Muscle of leg (tissue), 16 donors: ENCODE measurements at places on chromosomes 12 and 14. TPM values are rescaled to one million over a fixed set of nuclear protein-coding genes. Genes with fewer than 3 reads are reported as not detected.

DNA sequence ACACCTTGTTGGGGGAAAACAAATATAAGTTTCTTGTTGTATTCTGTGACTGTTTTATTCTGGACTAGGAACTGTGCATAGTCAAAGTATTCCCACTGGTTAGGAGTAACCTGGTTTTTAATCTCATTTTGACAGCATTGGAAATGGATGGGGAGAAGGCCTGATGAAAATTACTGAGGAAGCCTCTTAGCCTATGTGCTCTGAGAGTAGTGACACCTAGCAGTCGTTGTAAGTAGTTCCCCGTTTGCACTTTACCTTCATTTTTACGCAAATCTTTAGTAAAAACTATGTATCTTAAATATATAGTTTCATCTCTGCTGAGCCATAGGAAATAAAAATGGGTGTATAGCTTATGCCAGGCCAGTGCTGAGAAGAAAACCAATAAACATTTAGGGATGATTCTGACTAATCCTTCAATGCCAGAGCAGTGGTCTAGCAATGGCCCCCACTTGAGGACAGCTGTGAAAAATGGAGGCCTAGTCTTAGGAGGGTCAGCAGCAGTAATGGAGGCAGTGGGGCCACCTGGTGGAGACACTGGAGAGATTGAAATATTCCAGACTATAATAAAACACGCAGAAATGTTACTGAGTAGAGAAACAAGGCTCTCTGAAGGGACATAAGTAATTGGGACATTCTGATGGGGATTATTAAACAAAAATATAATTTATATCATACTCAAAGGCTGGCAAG, 133.2 kb upstream of the NOVA1 start:
- no peak for DNase-seq

SVOP gene
- total RNA-seq = 0.27 TPM

PLCZ1 gene
- not detected for total RNA-seq

- peak; percentile 6 for DNase-seq
These were observed 88.2 kb upstream of the CNOT2 start for GRCh38 chr12:70154960-70155589.

DIO2 gene
- 0.80 TPM for total RNA-seq

DNA sequence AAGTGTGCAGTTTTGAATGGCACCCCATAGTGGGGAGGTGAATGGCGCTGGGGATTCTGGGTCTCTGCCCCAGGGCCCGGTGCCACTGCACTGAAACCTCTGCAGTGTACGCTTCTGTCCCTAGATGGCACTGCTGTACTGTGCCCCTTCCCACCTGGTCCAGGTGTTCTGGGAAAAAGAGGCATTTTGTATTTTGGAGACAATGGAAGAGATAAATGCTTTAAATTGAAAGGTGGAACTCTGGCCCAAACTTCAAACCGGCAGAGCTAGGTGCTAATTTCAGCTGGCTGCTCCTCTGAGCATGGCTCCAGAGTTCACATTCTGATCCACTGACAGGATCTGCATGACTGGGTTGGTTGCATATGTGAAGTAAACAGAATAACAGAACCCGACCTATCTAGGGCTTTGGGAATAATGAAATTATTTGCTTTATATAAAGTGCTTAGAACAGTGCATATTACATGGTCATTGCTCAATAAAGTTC, 52.2 kb downstream of the KRT80 start:
- DNase-seq = no peak

PLEKHG7 gene
- total RNA-seq = 0.18 TPM

- DNase-seq = no peak
These were observed 12.7 kb downstream of the NGDN start for GRCh38 chr14:23481979-23482822.

DNA sequence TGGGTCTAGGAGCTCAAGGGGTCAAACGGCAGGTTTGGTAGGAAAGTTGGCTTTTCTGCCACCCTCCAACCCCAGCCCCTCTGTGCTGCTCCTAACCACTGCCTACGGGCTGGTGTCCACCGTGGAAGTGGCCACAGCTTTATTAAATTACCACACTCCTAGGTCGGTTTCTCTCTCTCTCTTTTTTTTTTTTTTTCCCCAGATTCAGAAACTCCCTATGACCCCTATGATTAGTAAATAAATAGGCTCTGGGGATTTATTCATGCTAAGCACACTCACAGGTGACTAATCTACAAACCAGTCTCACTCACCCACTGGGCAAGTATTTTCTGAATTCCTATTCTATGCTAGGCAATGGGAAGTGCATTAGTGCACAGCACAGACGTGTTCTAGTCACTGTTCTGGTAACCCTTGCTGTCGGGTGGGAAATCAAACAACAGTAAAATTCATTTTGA, 8.7 kb upstream of the DDX47 start:
- DNase-seq = no peak

DNA sequence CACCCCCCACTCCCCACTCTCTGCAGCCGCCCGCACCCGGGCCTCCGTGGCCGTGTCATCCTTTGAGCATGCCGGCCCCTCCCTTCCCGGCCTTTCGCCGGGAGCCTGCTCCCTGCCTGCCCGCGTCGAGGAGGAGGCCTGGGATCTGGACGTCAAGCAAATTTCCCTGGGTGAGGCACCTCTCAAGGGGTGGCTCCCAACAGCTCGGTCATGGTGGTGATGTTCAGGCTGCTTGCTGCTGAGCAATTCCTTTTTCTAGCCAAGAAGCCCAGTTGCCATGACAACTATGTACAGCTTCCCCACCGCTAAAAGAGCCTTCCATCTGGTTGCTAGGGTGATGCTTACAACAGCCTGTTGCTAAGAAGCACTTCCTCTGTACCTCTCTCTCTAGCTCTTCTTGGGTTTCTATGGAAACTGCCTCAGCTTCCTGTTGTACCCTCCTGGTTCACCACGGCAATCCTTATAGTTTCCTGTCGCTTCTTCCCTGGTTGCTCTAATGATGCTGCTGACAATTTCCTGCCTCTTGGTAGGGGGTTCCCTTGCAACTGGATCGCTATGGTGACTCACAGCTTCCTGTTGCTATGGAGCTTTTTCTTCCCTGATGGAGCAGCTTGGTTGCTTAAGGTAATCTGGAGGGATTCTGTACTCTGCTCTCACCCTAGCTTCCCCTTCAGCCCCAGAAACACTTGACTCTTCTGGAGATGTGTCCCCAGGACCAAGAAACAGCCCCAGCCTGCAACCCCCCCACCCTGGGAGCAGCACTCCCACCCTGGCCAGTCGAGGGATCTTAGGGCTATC, 11.0 kb downstream of the ZNF219 start:
- DNase-seq = peak; percentile 89

CLEC7A gene
- total RNA-seq = 1.2 TPM

MTERF2 gene
- total RNA-seq = 25.2 TPM

- DNase-seq = peak; percentile 36
These were observed 266.3 kb downstream of the GLT1D1 start for GRCh38 chr12:129119537-129119936.

DNA sequence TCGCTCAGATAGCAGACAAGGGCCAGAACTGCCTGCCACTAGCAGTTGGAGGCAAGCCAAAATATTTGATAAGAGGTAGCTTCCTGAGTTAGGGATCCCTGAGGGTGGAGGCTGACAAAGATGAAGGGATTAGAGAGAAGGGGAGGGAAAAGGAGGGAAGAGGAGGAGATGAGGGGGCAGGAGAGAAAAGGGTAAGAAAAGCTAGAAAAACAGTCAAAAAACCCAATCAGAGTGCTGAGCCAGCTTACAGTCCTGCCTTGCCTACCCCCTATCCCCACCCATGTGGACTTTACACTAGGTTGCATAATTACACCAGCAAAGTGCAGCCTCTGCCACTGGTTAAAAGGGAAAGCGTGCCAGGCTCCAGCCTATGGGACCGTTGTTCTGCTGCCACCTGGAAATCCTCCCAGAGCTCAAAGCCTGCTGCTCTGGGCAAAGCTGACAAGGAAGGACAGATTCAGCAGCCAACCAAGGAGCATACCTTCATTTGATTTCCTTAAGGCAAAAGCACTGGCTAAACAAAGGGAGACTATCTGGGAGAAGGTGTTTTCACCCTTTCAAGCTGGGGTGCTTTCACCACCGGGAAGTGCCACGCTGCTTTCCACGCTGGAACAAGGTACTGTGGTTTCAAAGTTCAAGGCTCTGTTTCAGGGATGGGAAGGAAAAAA, 3.8 kb upstream of the NUMB start:
- no peak for DNase-seq

KDM2B gene
- 15.3 TPM for total RNA-seq

DNA sequence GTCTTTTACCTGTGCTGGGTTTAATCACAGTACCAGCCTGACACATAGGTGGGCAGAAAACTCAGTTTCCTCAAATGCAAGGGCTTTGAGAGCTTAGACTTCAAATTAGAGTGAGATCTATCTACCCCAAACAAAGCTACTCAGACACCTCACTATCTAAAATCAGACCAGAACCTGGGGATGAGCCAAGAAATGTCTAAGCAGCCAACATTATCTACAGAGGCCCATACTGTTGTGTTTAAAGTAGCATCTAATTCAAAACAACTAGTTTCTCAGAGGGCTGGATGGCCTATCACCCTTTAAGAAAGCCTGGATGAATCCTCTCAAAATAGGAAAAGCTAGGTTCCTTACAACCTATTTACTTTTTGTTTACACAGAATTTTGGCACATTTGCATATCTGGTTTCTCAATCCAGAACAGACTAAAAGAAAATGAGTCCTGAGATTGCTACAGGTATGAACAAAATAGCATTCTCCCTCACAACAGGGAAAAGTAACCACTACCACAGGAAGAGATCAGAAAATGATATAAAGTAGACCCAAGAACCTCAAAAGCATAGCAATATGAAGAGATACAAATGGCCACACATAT, 142.4 kb downstream of the ZFP36L1 start:
- peak; percentile 50 for DNase-seq

DNA sequence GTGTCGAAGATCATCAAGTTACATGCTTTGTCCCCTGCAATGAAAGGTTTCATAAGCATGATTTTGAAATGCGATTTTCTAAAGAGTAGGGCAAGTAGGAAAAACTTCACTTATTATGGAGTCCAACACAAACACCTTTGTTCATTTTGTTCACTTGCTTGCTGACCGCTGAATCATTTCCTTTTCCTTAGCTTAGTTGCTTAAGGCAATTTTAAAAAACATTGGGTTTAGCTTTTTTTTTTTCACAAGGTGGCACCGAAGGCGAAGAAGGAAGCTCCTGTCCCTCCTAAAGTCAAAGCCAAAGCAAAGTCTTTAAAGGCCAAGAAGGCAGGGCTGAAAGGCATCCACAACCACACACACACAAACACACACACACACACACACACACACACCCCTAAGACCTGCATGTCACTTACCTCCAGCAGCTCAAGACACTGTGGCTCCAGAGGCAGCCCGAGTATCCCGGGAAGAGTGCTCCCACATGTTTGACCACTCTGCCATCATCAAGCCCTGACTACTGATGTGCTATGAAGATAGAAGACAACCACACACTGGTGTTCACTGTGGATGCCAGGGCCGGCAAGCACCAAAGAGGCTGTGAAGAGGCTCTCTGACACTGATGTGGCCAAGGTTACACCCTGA, 11.4 kb downstream of the MANSC1 start:
- no peak for DNase-seq

AMHR2 gene
- total RNA-seq = not detected

GRCh38 chr12:22357531-22357930, 23.0 kb upstream of the ST8SIA1 start:
- no peak for DNase-seq

- no peak for DNase-seq
These were observed 46.9 kb upstream of the FAM181A start for GRCh38 chr14:93880021-93880820.

GRCh38 chr14:21042918-21043317, 756 bp downstream of the RNASE7 start:
- no peak for DNase-seq

- DNase-seq = no peak
These were observed 46.1 kb downstream of the FANCM start for GRCh38 chr14:45181806-45182205.

- peak; percentile 60 for DNase-seq
These were observed 51.3 kb downstream of the WASHC4 start for GRCh38 chr12:105158876-105159275.

DNA sequence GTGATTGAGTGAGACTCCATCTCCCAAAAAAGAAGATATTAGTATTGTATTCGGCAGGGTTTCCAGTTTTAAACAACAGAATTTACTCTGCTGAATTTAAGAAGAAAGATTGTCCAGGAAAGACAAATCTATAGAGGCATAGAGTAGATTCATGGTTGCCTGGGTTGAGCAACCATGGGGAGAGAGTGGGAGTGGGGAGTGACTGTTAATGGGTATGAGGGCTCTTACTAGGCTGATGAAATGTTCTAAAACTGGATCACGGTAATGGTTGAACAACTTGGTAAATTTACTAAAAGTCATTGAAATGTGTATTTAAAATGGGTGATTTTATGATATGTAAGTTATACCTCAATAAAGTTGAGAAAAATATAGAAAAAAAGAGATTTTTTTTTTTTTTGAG, 13.9 kb upstream of the C12orf76 start:
- DNase-seq = no peak

- no peak for DNase-seq
These were observed 13.5 kb downstream of the KIF5A start for GRCh38 chr12:57563358-57563757.

DNA sequence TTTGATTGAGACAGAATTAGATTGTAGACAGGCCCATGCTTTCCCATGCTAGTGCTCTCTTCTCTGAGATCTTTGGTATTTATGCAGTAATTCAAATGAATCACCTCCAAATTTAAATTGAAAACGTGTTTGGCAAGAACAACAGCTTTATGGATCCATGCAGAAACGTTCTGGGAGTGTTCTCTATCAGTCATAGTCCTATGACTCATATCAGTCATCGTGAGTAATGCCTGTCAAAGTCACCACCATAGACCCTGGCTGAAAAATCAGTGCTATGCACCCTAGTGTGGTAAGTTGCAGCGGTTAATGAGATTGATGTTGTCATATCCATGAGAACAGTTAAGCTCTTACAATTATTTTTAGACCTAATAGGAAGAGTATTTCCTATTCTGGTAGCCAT, 90.1 kb upstream of the FOXG1 start:
- no peak for DNase-seq

TMEM253 gene
- total RNA-seq = 0.31 TPM

NCAPD2 gene
- 24.4 TPM for total RNA-seq

- DNase-seq = no peak
These were observed 62.4 kb downstream of the TMX1 start for GRCh38 chr14:51302295-51303030.

DNA sequence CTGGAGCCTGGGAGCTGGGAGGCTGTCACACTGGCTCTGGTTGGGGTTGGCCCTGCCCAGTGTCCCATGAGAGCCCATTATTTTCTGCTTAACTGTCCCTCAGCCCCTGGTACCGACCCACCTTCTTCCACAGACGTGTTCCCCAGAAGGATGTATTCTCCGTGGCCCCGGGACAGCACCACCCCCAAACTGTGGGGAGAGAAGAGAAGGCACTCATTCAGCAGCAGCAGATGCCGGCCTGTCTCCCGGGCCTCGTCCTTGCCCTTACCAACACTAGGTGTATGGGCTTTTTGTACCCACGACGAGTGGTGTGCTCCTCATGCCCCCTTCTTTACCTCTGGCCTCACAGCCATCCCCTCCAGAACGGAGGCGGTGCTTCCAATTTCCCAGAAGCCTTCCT, 38.1 kb downstream of the LRTM2 start:
- DNase-seq = no peak

CARMIL3 gene
- 0.27 TPM for total RNA-seq

FAM90A1 gene
- total RNA-seq = 0.09 TPM

- no peak for DNase-seq
These were observed 27.5 kb downstream of the TESPA1 start for GRCh38 chr12:54956818-54957641.
